ENCODE measurements at places on chromosomes 6 and 20.
A peak's percentile ranks its signal among the peaks of the same experiment; 100 is the strongest.

DNA sequence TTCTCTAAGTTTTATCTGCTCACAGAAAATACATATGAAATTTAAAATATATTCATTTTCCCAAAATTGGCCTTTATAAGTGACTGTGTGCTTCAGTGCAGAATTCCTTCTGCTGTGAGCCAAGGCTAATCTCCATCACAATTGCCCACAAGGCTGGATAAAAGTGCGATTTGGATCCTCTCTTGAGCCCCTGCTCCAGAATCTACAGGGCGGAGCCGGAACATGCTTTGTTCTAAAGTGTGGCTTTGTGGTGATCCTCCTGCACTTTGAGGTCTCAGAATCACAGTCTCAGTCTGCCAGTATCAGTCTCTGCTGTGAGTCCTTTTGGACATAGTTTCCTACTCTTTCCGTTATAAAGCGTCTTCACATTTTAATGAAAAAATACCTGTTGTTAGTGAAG, 28.9 kb downstream of the SMOC2 start:
- no peak for DNase-seq

GRCh38 chr6:34082864-34083626, 62.8 kb downstream of the GRM4 start:
- DNase-seq: peak; percentile 76

DNA sequence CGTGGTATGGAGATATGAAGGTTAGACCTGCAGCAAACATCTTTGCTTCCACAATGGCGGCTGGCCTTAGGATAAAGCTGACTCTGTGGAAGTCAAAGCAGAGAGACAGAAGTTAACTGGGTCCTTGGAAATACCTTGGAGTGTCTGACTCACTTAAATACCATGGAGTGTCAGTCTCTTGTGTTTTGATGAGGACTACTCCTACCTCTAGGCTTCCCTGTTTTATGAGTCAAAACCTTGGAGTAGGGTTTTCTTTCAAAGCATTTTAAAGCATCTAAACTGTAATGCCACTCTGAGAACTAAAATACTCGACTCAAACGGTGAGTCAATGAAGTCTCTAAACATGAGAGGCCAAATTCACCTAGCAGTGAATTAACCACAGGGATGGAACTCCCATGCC, 329.1 kb downstream of the SAMD5 start:
- no peak for DNase-seq

DNA sequence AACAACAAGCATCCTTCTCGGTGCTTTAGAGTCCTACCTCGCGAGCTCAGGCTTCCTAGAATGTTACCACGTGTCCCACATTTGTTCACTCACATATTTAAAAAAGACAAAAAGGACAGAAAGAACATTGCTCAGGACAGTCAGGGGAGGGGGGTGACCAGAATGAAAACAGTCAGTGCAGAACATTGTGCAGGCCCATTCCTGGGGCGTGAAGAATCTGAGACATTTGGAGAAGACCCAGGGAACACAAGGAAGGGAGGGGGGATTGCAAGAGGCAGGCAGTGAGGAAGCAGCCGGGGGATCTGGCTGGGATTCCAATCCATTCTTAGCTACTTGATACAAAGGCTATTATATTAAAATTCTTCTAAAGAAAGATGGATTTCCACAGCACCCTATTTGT, 270.4 kb upstream of the CITED2 start:
- no peak for DNase-seq
